Stimulated activated CD4-positive, alpha-beta T cell treated with anti-CD3 and anti-CD28 coated beads, TNF-alpha, amount 100 ng/mL, for 1 hour (primary cell): ENCODE measurements at places on chromosomes 12 and 14.

- no peak for DNase-seq
Measured at GRCh38 chr14:76924371-76925096, 98.3 kb downstream of the LRRC74A start.

- no peak for DNase-seq
Measured at GRCh38 chr12:13199592-13199991, 3.1 kb downstream of the EMP1 start.

DNA sequence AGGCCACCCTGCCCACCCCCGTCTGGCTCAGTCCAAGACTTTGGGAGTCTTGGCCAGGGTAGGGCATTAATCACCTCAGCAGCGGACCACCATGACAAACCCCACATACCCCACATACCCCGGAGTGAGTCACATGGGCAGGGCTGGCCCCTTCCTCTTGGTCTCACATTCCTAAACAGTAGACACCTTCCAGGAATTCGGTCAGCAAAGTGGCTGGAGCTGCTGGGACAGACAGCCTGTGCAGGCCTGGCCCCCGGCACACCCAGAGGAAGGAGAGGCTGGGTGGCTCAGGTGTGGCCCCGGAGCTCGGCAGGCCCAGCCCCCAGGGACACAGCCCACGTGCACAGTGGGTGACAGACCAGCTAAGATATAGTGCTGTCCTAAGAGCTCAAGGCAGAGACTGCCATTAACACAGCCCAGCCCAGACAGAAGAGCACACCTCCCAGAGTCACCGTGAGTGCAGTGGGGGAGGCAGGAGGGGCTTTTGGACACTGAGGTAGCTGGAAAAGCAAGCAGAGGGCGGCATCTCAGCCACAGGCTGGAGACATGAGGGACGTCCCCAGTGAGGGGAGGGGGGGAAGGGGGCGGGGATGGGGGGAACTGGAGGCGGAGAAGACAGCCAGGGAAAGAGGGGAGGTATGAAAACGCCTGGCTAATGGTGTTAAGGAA is 24.0 kb downstream of the CCDC85C start:
- DNase-seq = no peak

- DNase-seq = no peak
Measured at GRCh38 chr12:17793854-17794253, 296.1 kb downstream of the RERGL start.

DNA sequence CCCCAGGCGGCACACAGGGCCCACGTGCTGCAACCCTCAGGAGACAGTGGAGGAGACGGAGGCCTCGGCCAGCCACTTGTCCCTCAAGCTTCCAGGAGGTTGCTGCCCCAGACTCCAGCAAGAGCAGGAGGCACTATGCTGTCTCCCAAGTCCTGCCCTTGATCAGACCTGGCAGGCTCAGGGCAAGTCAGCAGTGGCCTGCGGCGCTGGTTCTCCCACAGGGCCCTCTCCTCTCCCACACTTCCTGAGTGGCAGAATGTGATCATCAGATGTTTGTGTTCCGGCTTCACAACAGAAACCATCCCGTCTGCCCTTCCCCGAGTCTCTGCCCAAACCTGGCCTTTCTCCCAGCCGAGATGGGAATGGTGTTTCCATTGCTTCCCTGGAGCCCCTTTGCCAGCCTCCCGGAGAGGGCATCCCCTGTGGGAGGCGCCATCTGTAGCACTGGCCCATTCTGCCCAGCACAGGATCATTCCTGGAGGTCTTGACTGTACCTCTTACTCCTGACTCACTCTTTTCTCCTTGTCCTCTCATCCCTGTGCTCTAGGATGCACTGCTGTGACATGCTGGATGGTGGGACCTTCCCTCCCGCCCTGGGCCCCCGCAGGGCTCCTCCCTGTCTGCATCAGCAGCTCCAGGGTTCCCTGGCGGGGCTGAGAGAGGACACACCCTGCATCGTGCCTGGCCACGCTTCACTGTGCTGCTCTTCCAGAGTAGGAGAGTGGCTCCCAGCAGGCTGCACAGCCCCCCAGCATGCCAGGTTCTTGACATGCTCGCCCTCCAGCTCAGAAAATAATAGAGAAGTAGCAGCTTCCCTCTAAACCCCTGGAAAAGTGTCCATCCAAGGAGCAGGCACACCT is 114.7 kb upstream of the FKBP4 start:
- no peak for DNase-seq

DNA sequence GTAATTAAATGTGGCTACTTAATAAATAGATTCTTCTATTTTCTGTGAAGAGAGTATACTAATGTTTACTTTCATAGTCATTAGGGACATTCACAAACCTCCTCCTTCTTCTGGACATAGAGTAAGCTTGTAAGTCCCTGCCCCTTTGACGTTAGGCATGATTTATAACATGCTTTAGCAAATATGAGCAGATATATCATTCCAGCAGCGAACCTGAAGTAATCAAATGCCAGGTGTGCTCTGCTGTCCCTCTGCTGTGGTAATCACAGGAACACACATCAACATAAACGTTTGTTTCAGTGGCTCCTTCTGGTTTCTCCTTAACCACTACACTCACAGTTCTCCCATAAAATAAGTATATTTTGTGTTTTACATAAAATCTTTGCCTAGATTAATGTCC is 961.8 kb downstream of the FLRT2 start:
- no peak for DNase-seq

- no peak for DNase-seq
Measured at GRCh38 chr14:104872469-104873341, 7.6 kb downstream of the CEP170B start.

- DNase-seq = no peak
Measured at GRCh38 chr12:71108355-71108754, 49.4 kb downstream of the TSPAN8 start.

DNA sequence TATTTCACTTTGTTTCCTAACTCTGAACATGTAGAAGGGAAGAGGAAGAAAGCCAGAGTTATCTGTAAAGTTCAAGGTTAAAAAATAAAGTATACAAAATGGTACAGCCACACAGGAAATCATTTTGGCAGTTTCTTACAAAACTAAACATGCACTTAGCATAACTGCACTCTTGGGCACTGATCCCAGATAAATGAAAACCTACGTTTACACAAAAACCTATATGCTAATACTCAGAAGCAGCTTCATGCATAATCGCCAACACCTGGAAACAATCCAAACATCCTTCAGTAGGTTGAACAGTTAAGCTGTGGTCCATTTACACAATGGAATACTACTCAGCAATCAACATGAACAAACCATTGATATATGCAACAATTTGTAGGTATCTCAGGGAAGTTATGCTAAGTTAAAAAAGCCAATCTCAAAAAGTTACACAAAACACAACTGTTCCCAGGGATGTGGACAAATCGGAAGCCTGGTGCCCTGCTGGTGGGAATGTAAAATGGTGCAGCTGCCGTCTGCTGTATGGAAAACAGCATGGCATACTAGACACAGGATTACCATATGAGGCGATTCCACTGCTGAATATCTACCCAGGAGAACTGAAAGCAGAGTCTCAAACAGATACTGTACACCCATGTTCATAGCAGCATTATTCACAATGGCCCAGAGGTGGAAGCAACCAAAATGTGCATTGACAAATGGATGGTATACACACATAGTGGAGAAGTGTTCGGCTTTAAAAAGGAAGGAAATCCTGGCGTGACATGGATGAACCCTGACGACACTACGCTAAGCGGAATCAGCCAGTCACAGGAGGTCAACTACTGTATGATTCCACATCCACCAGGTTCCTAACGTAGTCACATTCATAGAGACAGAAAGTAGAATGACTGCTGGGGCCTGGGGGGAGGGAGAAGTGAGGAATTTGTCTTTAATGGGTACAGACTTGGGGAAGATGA is 37.7 kb downstream of the NRDE2 start:
- no peak for DNase-seq

- DNase-seq = no peak
Measured at GRCh38 chr12:50123203-50123602, 11.2 kb downstream of the COX14 start.

DNA sequence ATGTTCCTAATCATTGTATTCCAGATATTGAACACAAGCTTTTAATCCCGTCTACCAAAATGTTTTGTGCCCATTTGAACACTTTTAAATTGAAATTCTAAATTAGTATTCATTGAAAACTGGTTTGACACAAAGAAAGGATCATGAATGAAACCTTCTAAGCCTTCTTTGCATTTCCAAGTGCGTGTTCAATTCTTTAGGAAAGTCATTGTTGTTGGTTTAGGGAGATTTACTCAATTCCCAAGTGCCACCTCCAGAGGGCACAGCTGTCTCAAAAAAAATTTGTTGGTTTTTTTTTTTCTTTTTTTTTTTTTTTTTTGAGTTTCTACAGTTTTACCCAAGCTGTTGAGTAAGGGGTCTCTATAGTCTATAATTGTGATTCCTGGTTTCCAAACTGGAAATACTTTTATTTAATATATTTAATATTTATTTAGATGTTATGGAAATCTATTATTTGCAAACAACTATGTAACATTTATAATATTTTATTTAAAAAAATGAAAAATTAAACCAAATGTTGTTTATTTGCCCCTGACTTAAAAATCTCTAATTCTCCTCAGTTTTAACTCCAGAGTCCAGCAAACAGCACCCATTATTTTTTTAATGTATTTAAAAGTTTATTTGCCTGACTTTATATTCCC is 79.9 kb downstream of the NEDD1 start:
- no peak for DNase-seq

DNA sequence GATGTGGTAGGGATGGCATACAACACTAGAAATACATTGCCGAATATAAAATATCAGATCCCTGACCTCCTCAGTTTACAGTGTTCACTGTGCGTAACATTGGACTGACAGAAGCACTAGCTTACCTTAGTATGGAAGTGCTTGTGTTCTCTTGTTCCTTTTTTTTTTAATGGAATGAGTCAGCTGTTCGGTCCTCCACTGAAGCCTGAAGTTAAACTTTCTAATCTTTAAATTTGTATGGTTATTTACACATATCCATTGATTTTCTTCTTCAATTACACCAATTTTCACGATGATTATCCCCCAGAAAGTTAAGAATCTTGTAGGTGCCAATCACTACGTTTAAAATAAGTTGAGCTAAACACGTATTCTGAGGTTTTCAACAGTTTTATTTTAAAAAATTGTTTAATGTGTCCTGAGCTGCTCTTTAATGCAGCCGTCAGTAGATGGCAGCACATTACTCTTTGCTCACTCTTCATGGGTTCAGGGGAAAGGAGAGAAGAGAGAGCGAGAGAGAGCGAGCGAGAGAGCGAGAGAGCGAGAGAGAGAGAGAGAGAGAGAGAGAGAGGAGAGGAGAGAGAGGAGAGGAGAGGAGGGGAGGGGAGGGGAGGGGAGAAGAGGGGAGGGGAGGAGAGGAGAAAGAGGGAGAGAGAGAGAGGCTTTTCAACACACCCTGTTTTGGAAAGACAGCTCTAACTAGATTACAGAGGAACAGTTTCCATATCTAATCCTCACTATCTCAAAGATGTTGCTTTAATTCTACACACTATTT is 134.7 kb upstream of the SCAF11 start:
- peak; percentile 3 for DNase-seq

DNA sequence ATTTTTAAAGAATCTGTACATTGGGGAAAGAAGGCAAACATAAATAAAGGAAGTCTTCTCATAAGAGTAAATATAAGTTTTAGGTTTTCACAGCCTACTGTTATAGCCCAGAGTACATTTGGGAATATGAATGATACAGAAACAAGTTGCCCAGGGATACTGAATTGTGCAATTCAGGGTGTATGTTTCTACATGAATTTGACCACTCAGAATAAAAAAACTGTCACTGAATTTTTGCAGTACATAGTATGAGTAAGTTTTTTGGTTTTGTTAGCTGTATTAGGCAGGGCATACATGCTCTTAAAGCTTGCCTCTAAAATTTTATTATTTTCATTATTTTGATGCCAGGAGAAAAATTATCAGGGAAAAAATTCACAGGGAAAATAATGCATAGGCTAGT is 6.6 kb upstream of the PCNX4 start:
- DNase-seq = no peak

DNA sequence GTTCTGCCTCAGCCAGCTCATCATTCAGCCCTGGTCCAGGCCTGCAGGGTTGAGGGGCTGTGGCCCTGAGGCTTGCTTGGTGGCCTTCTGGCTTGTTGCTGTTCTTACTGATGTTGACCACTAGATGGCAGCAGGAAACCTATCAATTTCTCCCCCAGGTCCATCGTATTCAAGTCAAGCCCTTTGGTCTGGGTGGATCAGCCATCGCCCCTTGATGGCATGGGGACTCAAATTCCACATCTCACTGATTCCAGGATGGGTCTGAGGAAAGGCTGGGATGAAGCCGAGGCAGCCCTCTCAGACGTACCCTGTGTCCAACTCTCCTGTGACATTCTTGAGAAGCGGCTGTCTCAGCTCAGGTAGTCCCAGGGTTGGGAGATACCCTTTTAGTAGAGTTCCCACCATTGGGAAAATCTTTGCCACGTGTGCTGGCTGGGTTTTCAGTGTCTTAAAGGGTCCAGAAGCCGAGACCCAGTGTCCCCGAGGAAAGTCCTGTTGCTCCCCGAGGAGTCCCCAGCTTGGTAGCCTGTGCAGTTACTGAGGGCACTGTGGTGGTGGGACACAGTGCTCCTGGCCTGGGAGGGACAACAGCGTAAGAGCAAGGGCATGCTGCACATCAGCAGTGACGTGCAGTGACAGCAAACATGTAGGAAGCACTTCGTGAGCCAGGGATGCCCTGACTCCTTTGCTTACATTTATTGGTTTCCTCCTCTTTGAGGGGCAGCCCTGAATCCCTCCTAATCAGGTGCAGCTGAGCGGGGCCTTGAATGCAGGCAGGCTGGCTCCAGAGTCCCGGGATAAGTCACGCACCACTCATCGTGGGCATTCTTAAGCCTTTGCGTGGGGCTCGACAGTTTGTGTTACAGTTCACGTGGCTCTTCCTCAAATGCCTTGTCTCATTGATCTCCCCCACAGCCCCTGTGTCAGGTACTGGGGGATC is 58.6 kb downstream of the TSPAN9 start:
- DNase-seq = peak; percentile 9

DNA sequence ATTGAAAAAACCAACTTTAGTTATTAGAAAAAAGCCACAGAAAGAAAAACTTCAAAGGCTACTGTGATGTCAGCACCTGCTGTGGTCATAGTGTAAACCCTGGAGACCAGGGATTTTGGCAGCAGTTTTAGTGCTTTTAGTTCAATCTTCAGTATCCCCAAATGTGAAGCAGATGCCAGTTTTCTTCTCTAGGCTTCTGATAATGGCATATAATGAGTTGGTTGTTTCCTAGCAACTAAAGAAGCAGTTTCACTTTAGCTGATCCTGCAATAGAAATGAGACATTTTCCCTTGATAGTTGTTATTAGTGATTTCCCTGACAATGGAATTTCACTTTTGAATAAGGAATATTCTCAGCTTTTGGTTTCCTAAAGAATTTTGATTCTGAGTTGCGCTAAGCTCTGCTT is 131.2 kb downstream of the NUBPL start:
- DNase-seq = no peak

DNA sequence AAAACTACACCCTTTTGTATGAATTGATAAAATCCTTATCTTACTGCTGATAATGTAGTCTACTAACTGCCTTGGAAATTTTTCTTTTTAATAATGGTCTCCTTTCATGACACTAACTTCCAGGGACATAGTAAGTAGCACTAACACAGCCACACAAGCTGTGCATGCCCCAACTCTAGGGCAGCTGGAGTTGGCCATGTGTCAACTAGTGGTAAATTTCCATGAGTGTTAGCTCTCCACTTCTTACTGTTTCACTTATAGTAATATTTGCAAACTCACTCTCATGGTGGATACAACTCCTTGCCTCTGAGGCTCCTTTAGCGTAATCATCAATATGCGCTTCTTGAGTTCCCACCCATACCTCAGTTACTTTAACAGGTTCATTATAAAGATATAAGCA is 38.0 kb downstream of the LGR5 start:
- no peak for DNase-seq
